DMS53 (cell line): ENCODE measurements at places on chromosomes 16 and 17.

DNA sequence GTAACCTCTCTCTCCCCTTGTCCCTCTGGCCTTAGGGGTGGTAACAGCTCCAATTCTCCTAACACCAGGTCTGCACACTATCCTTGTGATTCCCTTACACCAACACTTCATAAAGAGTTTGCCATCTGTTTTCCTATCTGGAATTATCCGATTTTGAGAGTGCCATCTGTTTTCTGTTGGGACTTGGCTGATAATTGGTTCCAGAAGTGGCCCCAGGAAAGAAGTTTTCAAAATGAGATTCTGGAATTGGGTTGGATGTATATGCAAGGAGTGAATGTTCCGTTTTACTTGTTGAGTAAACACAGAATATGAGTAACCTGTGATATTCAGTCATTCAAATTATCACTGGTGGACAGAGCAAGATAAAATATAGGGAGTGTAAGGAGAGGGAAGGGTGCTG, 134.1 kb upstream of the HS3ST3A1 start:
- no peak for DNase-seq

GRCh38 chr16:7482032-7482431, 149.4 kb downstream of the RBFOX1 start:
- no peak for DNase-seq

DNA sequence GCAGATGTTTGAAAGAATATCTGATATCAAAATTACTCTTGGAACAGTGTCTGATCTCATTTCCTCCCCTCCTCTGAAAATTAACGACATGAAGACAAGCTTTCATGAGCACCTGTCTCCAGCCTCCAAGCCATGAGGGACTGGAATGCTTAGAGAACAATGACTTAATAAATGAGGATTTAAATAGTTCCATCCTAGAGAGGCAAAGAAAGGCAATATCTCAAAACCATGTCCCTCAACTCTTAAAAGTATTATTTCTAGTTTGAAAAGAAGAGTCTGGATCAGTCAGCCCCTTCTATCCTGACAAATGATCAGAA, 137.5 kb downstream of the ANKFN1 start:
- DNase-seq = peak; percentile 45

DNA sequence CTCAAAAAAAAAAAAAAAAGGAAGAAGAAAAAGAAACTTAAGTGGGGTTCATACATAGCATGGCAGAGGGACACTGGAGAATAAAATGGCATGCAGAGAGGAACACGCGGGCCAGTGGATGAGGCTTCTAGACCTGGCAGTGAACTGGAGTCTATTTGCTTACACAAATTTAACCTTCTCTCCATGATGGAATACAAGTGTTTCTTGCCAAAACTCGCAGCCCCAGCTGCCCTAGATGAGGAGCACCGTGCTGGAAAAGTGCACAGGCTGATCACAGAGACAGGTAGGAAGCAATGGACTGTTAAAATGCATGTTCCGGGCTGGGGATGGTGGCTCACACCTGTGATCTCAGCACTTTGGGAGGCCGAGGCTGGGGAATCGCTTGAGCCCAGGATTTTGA, 9.3 kb downstream of the SSTR2 start:
- no peak for DNase-seq

- DNase-seq = peak; percentile 20
These were observed 118.5 kb downstream of the C16orf78 start for GRCh38 chr16:49491771-49492761.
